Adrenal gland (tissue), 19 donors: ENCODE measurements at places on chromosomes 6 and 20. TPM values are rescaled to one million over a fixed set of nuclear protein-coding genes. Genes with fewer than 3 reads are reported as not detected.

Gene C6orf141
- polyA plus RNA-seq: 2.9 TPM

GRCh38 chr6:106083618-106084017 is 2.5 kb upstream of the PRDM1 start:
- H3K36me3 ChIP-seq: no peaks in the 10 kb centered on the region
- H3K27ac ChIP-seq: no peak overlapping the region
- no peak for DNase-seq
- H3K4me1 ChIP-seq: peaks cover 10% of the 10 kb centered on the region
- peaks cover 43% of the 10 kb centered on the region for H3K27me3 ChIP-seq
- H3K4me3 ChIP-seq: no peak overlapping the region

DNA sequence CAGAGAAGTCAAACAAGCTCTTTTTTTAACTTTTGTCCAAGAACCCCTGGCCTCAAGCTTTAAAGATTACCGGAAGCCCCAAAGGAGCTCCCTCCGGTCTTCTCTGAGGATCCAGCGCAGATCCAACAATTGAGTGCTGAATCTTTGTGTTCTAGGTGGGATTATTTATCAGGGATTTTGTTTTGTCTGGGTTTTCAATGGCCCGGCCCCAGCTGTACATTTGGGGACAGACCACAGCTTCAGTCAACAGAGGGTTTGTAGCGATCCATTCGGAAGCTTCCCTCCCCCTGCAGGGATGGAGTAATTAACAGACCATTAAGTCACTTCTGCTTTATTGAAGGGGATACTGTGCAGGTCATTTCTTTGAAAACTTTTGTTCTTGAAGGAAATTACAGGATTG is 7.8 kb downstream of the OLIG3 start:
- no peak for DNase-seq
- H3K27me3 ChIP-seq: peaks cover 76% of the 10 kb centered on the region
- no peak overlapping the region for H3K4me3 ChIP-seq
- H3K36me3 ChIP-seq: no peaks in the 10 kb centered on the region

DNA sequence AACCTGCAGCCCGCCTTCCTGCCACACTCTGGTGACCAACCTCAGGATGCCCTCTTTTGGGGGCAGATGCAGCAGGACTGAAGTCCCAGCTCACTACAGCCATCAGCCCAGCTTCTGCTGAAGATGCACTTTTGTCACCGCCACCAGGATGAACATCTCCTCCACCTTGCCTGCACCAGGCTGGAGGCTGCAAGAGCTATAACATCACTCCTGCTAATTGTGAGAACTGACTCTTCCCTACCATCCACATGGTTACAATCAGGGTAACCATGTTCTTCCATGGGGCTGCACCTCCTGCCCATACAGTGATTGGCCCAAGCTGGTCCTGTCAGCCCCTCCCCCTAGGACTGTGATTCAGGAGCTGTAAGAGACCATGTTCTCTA is 2.0 kb upstream of the ACTL10 start:
- no peaks in the 10 kb centered on the region for H3K27me3 ChIP-seq
- H3K4me3 ChIP-seq: no peak overlapping the region
- no peak for DNase-seq
- no peak overlapping the region for H3K27ac ChIP-seq
- H3K36me3 ChIP-seq: no peaks in the 10 kb centered on the region
- H3K4me1 ChIP-seq: peaks cover 27% of the 10 kb centered on the region
